NCI-H2171 (cell line): ENCODE measurements at places on chromosomes 4 and X.

- DNase-seq, result no peak
Measured at GRCh38 chr4:66439508-66439907, 769.2 kb upstream of the EPHA5 start.

- DNase-seq, result no peak
Measured at GRCh38 chr4:173538909-173539445, 8.9 kb upstream of the HAND2 start.

DNA sequence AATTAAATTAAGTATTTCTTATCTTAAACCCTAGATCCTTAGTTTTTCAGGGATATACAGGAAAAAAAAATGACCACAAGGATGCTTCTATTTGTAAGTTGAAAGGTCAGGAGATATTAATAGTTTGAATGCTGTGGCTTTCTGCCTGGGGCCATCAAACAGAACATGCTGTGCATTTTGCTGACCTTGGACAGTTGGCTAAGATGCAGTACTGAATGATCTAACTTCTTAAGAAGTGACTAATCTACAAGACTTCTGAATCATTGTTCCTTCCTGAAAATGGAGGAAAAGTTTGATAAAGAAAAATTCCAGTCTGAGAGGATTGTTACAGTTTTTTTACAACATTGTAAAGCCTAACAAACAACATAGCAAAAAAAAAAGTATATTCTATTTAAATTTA lies 237.8 kb upstream of the JADE1 start:
- DNase-seq, result no peak

GRCh38 chr4:182789529-182789928 lies 127.7 kb downstream of the DCTD start:
- DNase-seq, result no peak

DNA sequence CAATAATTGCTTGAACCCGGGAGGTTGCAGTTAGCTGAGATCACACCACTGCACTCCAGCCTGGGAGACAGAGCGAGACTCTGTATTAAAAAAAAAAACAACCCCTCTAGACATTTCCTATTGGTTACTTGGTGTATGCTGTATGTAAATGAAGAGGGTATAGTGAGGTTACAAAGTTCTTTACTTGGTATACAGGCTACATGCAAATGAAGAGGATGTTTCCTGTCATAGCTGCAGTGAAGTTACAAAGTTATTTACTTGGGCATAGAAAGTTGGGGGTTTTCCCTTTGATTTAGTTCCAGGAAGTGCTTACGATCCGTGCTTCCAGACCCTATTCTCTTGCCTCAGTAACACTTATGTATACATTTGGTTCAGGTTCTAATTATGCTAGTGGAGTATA lies 38.4 kb upstream of the CLNK start:
- no peak for DNase-seq

DNA sequence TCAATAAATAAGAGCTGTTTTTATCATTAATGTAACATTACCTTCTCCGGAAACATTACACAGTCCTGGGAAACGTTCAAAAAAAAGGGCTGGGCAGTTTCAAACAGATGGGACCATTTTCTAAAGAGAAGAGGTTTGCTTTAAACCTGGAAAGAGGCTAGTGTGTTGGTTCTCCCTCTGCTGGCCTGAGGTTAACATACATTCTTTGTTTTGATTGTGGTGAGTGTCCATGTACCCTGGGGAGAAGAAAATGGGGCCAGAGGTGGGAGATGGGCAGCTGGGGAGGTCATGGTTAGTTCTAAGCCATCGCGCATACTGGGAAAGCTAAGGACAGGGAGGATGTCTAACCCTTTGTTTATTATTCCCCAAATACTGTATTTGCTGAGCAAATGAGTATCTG lies 194.7 kb downstream of the CPEB2 start:
- DNase-seq, result no peak

- DNase-seq, result no peak
Measured at GRCh38 chrX:134484039-134484438, 24.1 kb downstream of the HPRT1 start.

- DNase-seq, result no peak
Measured at GRCh38 chrX:43481576-43481975, 174.5 kb upstream of the MAOA start.

GRCh38 chr4:93263166-93263565 lies 565.4 kb upstream of the ATOH1 start:
- DNase-seq, result peak; percentile 28

GRCh38 chr4:24298911-24299310 lies 285.4 kb downstream of the DHX15 start:
- no peak for DNase-seq

- DNase-seq, result no peak
Measured at GRCh38 chrX:103733017-103733416, 22.3 kb downstream of the TMEM31 start.

GRCh38 chr4:126986828-126987227 lies 645.9 kb upstream of the INTU start:
- DNase-seq, result no peak

DNA sequence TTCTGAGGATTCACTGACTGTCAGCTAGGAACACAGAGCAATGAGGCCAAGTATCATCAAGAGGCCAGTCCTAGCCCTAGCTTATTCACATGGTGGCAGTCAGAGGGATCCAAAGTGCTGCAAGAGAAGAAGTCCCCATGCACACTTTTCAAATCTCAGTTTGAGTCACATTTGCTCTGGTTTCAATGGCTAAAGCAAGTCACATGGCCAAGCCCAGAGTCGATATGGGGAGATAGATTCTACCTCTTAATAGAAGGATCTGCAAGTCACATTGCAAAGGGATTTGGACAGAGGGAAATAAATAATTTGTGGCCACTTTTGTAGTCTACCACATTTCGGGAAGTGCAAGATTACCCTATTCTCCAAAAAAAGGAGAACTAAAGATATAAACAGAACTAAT lies 3.7 kb upstream of the LCORL start:
- no peak for DNase-seq

DNA sequence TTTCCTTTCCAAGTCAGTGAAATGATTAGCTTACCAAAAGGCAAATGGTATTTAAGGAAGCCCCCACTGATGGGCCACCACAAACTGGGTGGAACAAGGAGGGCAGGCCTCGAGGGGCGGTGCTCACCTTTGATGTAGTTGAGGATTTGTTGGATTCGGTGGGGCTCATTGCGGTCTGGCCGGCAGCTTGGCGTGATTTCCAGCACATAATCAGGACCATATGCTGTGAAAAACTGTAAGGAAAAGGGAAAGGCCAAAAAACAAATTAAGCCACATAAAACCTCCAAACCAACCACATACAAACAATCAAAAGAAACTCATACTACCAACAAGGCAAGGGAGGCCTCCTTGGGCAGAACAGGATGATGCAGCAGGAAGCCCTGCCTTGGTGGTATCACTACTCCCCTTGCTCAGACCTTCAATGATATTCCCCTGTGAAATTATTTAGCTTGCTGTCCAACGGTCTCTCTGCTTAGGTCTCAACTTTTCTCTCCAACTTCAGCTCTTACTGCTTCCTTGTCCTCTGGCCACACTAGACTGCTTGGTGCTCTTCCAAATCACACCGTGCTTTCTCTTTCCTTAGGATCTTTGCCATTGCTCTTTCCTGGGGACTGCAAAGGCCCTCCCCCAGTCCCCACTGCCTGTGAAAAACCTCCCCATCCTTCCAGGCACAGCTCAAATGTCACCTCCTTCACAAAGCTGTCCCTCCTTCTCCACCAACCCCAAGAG lies 46.1 kb upstream of the CITED1 start:
- no peak for DNase-seq

DNA sequence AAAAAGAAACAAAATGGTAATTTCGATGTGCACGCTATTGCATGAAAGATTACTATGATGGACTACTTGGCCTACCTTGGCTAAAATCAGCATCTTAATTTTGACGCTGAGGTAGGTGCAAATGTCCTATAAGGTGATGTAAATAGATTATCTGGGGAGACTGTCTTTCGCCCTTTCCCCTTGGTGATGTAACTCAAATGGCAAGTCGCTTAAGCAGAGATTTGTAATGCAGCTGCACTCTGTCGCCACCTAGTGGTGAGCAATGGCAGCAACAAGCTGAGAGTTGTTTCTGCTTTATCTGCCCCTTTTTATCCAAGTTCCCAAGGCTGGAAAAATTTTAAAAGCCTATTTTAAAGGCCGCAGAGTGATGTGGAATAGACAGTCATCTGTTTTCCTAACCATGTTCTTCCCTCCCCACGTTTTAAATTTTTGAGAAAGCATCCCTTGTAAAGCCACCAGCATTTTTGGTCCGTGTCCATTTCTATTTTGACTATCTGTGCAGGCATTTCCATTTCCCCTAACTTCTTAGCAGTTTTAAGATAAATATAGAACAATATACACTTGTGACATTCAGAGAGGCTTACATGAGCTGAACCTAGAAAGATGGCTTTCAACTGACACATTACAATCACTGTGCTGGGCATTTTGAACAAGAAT lies 62.4 kb upstream of the PDLIM3 start:
- DNase-seq, result peak; percentile 0

GRCh38 chr4:74503580-74503979 lies 58.6 kb downstream of the AREG start:
- no peak for DNase-seq

GRCh38 chrX:99383786-99384185 lies 1026.3 kb downstream of the PCDH19 start:
- DNase-seq, result no peak

GRCh38 chr4:82031376-82031927 lies 342.3 kb downstream of the HNRNPD start:
- DNase-seq, result peak; percentile 11

GRCh38 chr4:139619644-139620043 lies 46.0 kb upstream of the MGST2 start:
- no peak for DNase-seq

DNA sequence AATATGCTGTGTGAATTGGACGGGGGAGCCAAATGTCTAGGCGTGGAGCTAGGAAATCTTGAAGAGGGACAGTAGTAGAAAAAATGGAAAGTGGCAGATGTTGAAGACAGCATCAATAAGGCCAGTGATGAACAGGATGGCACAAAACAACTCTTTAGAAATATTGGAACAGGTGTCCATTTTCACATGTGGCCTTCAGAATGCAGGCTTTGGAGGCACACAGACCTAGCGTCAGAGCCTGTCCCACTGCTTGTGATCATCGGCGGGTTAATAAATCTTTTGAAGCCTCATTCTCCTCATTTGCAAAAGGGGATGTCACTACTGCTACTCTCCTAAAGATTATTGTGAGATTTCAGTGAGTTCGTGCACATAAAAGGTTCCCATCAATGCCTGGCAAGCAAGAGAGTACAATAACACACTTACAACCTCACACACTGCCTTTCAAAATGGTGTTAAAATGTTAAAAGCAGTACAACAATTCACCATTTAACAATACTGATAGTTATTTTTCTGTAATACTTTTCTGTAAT lies 2.4 kb downstream of the PDLIM3 start:
- no peak for DNase-seq

- no peak for DNase-seq
Measured at GRCh38 chrX:132022198-132022966, 720 bp upstream of the STK26 start.

DNA sequence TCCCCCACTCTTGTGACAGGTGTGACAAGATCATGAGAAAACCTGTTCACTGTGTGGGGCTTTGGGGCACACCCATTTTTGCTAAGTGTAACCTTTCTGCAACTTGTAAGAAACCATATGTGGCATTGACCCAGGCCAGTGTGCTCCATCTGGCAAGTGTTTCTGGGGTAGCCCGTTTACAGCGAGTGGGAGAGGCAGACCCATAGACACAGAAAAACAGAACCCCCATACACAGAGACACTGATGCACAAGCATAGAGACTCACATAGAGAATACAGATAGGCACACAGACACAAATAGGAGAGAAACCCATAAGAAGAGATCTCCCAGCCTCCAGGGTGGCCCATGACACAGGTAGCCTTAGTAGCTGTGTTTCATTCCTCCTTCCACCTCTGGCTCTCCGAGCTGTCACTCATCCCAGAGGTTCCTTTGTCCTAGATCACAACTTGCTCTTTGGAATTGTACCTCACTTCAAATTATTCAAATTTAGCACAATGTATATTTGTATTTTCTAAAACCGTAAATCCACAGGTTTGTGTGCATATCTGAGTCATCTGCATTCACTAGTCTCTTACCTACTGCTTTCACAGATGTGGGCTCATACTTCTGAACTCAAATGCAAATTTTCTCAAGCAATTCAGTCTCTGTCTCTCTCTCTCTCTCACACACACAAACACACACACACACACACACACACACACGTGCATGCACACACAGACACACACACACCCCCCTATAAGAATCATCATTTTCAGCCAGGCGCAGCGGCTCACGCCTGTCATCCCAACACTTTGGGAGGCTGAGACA lies 114.4 kb downstream of the SH3KBP1 start:
- peak; percentile 3 for DNase-seq

GRCh38 chr4:22190855-22191254 lies 242.3 kb upstream of the KCNIP4 start:
- no peak for DNase-seq

DNA sequence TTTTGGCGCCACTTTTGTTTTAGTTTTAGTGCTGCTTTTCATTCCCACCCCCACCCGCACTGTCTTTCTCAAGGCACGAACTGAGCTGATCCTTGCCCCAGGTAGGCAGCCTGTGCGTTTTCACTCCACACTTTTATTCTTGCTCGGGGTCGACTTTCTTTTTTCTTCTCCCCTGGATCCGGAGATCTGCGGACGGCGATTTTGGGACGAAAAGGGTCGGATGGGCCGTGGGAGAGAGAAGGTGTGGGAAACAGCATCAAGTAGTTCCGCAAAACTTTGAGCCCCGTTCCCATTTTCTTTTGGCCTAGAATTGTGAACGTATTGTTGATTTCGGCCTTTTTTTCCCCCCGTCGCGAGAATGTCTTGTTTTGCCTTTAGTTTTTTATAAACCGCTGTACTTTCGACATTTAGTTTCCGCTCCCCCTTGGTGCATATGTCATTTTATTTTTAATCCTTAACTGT lies 531 bp downstream of the STAG2 start:
- DNase-seq, result no peak

- DNase-seq, result no peak
Measured at GRCh38 chr4:101288365-101289145, 58.8 kb downstream of the PPP3CA start.

GRCh38 chr4:94559351-94559806 lies 107.6 kb downstream of the PDLIM5 start:
- peak; percentile 34 for DNase-seq

DNA sequence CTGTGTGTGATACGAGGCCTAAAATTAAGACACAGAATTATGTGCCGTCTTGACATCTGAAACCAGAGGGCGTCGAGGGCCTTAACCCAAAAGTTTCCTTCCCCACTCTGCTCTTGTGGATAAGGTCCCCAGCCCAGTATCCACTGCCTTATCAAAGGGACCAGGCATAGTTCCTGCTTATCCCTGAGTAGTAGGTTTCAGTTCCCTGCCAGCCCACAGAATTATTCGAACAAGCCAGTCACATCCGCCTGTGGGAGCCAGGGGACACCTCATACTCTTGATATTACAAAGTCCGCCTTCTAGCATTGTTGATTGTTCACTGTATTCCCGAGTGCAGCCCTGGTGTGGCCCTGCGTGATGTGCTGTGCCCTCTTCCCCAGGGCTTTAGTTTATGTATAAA lies 5.4 kb upstream of the MMRN1 start:
- no peak for DNase-seq

DNA sequence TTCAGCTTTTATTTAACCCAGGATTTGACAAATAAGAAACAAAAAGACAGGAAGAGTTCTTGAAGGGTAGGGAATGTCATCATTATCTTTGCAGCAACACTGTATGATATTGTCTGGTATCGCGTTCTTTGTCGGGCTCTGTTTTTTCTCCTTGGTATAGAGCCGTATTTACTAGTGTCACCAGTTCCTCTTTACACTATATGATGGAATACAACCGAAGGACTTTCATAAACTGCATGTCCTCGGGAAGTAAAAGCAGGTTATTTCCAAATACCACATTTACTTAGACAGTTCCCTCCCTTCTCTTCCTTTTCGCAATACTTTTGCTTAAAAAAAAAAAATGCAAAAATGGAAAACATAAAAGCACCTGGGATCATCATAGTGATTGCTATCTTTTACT lies 96.6 kb upstream of the IL13RA1 start:
- no peak for DNase-seq
